AG09319 (cell line): ENCODE measurements at places on chromosomes 13 and 19.

- DNase-seq: no peak
Observed at GRCh38 chr13:99311748-99312492, 4.7 kb upstream of the GPR183 start.

DNA sequence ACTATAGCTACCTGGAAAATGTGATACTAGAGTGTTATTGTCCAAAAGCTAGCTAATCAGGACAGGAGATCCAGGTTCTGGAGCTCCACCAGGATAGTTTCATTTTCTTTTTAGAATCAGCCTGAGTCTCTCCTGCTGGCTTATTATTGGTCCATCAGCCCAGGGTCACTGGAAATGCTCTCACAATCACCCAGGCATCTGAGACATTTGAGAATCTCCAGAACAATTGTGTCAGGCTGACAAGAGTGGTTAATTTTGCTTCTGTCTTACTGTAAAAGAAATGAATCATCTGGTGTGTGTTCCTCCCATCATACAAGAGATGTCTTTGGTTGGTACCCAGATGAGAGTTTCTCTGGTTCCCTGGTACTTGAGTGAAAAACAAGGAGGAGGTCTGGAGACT lies 43.6 kb upstream of the ZNF681 start:
- DNase-seq: no peak

- no peak for DNase-seq
Observed at GRCh38 chr13:106533943-106534638, 1.4 kb downstream of the EFNB2 start.

DNA sequence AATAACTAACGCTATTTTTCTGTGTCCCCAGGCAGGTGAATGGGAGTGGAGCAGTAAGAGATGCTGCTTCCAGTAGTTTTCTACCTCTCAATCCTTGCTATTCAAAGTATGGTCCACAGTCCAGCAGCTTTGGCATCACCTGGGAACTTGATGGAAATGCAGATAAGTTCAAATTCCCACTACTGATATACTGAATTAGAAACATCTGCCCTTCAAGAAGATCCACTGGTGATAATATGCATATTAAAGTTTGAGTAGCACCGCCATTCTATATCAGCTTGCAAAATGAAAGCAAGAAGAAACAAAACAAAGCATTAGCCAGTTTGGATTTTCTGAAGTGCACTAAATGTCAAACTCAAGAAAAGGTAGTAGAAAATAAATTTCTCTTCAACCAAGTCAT lies 906.2 kb upstream of the PCDH20 start:
- DNase-seq: no peak

DNA sequence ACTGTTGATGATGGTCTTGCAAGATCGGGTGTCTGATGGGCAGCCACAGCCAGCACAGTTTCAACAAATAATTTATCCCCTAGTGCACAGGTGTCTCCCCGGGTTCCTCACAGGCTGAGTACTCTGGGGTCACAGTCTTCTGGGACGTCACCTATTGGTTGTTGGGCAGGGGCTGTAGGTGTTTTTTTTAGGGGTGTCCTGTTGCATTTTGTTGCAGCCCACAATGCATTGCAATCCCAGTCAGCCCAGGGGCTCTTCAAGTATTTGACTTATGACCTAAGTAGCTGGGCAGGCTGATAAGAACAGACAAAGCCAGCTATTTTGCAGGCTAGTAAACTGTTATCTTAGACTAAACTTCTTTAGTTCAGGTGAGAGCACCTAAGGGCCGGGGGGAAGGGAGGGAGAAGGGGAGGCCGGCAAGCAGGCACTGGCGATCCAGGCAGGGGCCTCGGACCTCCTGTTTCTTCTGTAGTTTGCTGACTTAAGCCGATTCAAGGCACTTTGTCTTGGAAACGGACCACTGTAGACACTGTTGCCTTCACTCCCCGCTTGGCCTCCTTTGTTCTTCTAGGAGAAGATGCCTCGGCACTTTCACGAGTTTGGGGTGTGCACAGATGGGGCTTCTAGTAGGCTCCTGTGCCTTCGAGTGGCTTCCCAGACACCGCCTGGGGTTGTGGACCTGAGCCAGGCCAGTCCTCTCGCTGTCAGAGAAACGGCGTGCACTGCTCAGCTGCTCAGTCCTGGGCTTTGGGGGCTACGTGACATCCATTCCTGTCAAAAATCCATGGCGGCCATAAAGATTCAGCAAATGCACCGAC lies 33.9 kb upstream of the GRTP1 start:
- no peak for DNase-seq

GRCh38 chr13:88526853-88527215 lies 855.7 kb downstream of the SLITRK5 start:
- DNase-seq: no peak

GRCh38 chr19:8445488-8446001 lies 770 bp downstream of the HNRNPM start:
- DNase-seq: no peak

- DNase-seq: no peak
Observed at GRCh38 chr13:69477451-69477850, 630.2 kb upstream of the ATXN8OS start.

GRCh38 chr13:102138635-102139190 lies 263.1 kb downstream of the FGF14 start:
- DNase-seq: no peak

GRCh38 chr19:17419621-17420474 lies at the start of gene MVB12A:
Gene MVB12A, plus strand, starts transcription at chr19:17420047. Its CDS starts 89 bp downstream, at chr19:17420136.
- DNase-seq: peak; percentile 97

GRCh38 chr13:85693889-85694511 lies 105.2 kb downstream of the SLITRK6 start:
- DNase-seq: no peak

GRCh38 chr19:19176950-19177349 lies 6.9 kb upstream of the MEF2B start:
- no peak for DNase-seq

- no peak for DNase-seq
Observed at GRCh38 chr13:22455036-22455435, 725.7 kb upstream of the SGCG start.

GRCh38 chr13:93259527-93260080 lies 33.0 kb downstream of the GPC6 start:
- no peak for DNase-seq

GRCh38 chr13:81393721-81394120 lies 1052.8 kb upstream of the SPRY2 start:
- DNase-seq: no peak

- DNase-seq: no peak
Observed at GRCh38 chr13:112325142-112325808, 50.9 kb upstream of the SPACA7 start.

DNA sequence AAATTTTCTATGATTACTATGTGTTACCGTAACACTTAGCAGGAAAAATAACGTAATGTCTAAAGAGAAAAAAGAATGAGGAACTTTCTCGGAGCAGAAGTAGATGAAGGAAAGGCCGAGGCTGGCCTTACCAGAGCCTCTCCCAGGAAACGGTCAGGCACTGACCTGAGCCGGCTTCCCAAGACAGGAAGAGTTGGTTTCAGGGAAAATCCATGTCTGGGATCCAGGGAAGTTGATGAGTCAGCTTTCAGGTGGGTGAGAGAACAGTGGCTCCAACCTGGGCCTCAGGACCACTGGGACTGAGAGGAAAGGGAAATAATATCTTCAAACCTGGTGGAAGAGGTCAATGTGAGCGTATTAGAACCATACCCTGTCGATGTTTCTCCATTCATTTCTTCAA lies 93.3 kb upstream of the UBL3 start:
- no peak for DNase-seq

- DNase-seq: no peak
Observed at GRCh38 chr19:11995174-11995573, 30.3 kb downstream of the ZNF763 start.

DNA sequence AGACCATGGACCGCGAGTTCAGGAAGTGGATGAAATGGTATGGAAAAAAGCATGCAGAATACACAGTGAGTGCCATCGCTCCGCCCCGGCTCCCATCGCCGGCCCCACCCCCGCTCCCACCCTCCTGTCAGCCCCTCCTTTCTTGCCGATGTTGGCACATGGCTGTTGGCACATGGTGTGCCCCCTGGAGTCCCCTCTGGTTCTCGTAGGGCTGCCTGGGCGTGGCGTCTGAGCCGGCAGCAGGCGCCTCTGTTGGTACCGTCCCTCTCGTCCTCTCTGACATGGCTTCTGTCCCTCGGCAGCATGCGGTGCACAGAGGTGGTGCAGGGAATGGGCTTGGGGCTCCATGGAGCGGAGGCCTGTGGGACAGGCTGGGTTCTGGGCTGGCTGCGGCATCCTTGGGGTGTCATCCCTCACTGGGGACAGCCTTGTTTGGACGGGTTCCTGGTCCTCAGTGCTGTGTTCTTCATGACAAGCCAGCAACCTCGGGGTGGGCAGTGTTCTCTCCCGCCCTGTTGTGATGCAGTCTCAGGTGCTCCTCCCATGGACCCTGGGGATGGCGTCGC lies 30.9 kb downstream of the DOT1L start:
- no peak for DNase-seq

- DNase-seq: no peak
Observed at GRCh38 chr13:31240921-31241320, 41.1 kb downstream of the B3GLCT start.

DNA sequence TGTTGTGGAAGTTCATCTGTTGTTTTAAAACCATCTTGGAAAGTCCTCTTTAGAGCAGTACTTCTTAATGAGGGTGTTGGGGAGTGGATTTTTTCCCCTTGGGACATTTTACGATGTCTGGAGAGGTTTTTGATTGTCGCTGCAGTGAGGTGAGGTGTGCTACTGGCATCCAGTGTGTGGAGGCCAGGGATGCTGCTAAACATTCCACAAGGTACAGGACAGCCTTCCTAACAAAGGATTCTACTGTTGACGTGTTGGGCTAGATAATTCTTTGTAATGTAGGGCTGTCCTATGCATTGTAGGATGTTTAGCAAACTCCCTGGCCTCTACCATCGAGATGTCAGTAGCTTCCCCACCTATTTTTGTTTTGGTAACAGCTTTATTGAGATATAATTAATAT lies 33.3 kb downstream of the NAA16 start:
- DNase-seq: no peak
